ENCODE measurements at places on chromosomes 7 and 10.

GRCh38 chr10:46299536-46300369 lies 13.0 kb downstream of the ANTXRL start:
- DNase-seq, result no peak

DNA sequence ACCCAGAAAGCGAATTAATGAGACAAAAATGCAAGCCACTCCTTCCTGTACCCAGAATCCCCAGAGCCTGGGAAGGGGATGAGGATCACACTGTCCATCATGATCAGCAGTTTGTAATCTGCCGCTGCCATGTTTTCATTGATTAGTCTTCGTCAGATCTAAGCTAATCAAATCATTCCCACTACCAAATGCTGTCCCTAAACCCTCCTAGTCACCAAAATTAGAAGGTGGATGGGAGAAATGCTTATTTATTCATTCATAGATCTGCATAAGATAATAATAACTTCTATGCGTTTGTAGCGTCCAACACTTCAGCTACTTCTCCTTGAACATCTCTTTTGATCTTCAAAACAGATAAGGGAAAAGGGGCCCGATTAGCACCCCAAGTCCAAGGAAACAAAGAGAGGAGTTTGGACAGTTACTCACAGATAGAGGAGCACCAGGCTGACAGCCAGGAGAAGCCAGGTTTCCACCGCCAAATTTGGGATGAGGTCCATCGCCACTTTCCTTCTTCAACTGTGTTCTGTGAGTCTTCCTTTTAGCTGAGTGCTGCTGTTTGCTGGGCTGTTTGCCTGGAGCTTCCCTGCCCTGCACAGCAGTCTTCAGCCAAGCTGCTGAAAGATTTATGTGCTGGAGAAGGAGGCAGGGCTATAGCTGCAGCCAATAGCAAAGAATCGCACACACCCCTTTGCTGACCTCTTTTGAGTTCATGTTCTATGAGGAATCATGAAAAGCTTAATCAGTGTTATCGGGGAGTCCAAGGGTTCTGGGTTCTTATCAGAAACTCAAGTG lies at the start of gene CYP3A5:
Gene CYP3A5 (minus strand): TSS at position 597 of the 792 bp plus-strand sequence. CDS start 100 bp downstream, at position 497.
- DNase-seq, result no peak

GRCh38 chr7:41574377-41574776 lies 128.5 kb downstream of the INHBA start:
- no peak for DNase-seq

GRCh38 chr7:127782654-127783559 lies 130.9 kb downstream of the SND1 start:
- no peak for DNase-seq

DNA sequence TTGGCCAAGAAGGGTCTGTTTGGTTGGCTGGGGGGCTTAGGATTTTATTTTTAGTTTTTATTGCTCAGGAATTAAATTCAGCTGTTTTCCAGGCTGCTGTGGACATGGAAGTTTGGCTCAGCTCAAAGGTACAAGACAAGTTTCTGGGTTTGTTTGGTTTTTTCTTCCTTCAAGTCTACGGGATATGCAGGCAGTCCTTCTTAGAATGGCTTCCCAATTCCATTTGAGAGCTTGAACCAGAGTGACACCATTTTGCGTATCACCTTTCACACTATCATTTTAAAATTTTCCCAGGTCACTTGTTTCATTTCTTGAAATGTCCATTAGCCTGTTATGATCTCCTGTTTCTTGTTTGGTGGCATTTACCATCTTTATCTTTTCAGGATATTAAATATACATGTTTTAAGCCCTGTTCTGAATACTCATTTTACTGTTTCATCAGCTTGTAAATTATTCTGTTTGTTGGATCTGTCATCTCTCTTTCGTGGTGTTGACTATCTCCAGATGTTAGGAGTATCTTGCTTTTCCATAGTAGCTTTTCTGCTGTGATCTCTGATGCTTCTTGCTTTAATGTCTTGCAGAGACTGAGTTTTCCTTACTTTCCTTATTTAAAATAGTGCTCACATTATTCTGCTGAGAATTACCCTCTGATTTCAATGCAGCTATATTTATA lies 9.4 kb upstream of the TMEM168 start:
- no peak for DNase-seq

- DNase-seq, result no peak
Observed at GRCh38 chr7:93365341-93365740, 133.2 kb downstream of the VPS50 start.

GRCh38 chr10:58064714-58065528 lies 202.8 kb downstream of the IPMK start:
- peak; percentile 32 for DNase-seq

DNA sequence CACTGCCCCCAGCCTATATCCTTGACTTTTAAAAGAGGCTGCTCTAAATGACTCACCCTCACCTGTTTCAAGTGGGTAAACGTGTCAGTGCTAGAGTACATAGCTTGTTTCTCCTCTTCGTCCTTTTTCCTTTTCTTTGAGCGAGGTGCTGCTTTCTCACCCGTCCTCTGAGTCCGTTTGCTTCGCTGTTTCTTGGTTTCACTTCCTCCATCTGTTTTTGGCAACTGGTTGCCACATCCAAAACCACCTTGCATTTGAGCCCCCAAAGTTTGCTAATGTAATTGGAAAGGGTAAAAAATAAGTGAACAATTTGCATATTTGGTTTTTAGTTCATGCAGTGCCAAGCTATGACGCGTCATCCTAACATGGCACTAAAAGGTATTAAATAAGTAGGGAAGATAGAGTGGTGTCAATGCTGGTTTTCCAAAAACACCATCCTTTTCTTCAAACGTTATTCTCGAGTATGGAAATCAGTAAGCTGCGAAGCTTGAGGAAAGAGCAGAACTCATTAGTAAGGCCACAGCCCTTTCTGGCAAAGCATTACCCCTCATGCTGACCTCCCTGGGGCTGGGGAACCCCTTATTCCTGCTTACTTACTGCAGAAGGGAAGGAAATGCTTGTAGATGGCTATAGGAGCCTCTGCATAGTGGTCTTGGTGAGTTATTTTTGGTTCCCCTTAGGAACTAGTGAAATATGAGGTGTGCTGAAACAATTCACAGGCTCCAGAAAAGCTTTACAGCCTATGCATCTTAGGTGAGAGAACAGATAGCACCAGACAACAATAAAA lies 133.5 kb downstream of the GALNT11 start:
- no peak for DNase-seq

- no peak for DNase-seq
Observed at GRCh38 chr10:66746246-66746645, 179.6 kb upstream of the LRRTM3 start.
